ENCODE measurements at places on chromosomes 5 and 9.

- DNase-seq = no peak
These were observed 130.9 kb downstream of the C9orf50 start for GRCh38 chr9:129489838-129490582.

- no peak for DNase-seq
These were observed 14.2 kb downstream of the RABL6 start for GRCh38 chr9:136821826-136822544.

- DNase-seq = no peak
These were observed 62.6 kb downstream of the SAXO1 start for GRCh38 chr9:18970393-18970792.

- no peak for DNase-seq
These were observed 4.2 kb downstream of the SLC44A1 start for GRCh38 chr9:105248691-105249090.

GRCh38 chr5:146745931-146746577, 132.5 kb downstream of the PPP2R2B start:
- no peak for DNase-seq

- DNase-seq = no peak
These were observed 75.9 kb downstream of the COL27A1 start for GRCh38 chr9:114231273-114231672.

GRCh38 chr5:133930813-133931090, 37.7 kb downstream of the C5orf15 start:
- DNase-seq = no peak

DNA sequence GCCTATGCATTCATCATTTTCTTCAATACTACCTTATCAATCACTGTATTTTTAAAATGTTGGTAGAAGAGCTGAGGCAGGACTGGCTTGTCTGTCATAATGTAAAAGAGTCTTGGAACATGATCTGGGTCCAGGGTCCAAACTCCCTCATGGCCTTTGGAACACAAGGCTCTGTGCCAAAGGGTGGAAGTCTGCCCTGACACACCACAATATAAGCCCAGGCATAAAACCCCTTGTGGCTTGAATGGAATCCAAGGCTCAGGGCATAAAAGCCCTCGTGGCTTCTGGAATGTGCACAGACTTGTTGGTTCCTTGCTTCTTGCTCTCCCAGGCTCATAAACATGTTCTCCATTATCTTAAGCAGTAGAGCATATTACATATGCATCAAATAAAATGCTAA, 48.0 kb downstream of the GABRB2 start:
- no peak for DNase-seq

DNA sequence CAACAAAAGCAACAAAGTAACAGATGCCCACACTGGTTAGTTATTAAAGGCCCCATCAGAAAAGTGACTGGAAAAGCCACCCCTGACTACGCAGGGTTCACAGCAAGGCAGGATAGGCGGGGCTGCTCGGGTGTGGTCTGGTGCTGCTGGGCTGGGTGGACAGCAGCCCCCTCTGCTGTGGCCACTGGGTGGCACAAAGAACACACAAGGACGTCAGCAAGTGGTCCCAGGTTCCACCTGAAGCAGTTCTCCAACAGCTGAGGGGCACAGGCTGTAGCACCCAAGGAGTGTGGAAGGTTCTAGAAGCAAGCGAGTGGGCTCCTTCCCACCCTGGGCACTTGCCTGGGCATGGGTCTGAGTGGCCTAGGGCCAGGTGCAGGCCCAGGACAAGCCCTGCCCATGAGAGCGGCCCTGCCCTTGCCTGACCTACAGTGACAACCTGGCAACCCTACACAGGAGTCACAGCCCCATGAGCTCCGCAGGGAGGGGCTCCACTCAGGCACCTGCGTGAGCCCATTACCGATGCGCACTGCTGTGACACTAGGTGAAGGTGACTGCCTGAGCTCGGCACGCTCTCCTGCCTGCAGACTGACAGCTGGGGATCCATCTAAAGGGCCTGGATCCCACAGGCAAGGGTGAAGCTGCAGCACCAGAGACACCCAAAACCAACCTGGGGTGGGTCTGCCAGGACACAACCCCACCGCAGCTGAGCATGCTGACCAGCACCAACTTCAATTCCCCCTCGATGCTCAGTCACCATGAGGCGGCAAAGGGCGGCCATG, 8.1 kb downstream of the BRD9 start:
- no peak for DNase-seq

DNA sequence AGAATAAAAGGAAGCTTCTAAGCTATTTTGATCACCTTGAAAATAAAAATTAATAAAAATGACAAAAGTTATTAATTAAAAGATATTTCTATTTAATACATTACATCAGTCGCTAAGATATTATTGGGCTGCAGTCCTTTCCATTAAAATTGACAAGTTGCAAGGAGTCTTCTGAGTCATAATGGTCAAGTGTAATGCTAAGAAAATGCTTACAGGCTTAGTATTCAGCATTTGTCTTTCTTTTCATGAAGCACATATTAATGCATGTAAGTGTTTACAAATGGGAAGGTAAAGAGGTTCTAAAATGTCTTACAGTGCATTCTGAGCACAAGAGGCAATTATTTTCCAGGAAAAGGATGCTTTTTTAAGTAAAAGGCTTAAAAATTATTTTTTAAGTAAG, 17.3 kb downstream of the SPINK9 start:
- no peak for DNase-seq
